ENCODE measurements at places on chromosomes 3 and 15. TPM values are rescaled to one million over a fixed set of nuclear protein-coding genes. Genes with fewer than 3 reads are reported as not detected.

NANOGP8 gene
- total RNA-seq, result 0.64 TPM

MAPKBP1 gene
- 22.1 TPM for total RNA-seq

ARGFX gene
- not detected for total RNA-seq

GOLGA6L9 gene
- total RNA-seq, result 3.1 TPM

CHST13 gene
- total RNA-seq, result 0.83 TPM

NPRL2 gene
- total RNA-seq, result 43.1 TPM

AGBL1 gene
- not detected for total RNA-seq

NEIL1 gene
- 3.8 TPM for total RNA-seq

DUOXA2 gene
- total RNA-seq, result not detected

RTP3 gene
- 0.08 TPM for total RNA-seq

ZBED2 gene
- total RNA-seq, result not detected
